ENCODE measurements at places on chromosomes 3 and 15. TPM values are rescaled to one million over a fixed set of nuclear protein-coding genes. Genes with fewer than 3 reads are reported as not detected.

EPHA3 gene
- total RNA-seq, result 105 TPM

NUP210 gene
- total RNA-seq, result 7.6 TPM

PLIN1 gene
- under 0.01 TPM for total RNA-seq

SH2D7 gene
- total RNA-seq, result not detected

EPHB1 gene
- 29.0 TPM for total RNA-seq

C3orf70 gene
- total RNA-seq, result 27.5 TPM

DBR1 gene
- 22.6 TPM for total RNA-seq

FAM107A gene
- 32.2 TPM for total RNA-seq

GXYLT2 gene
- total RNA-seq, result 4.7 TPM

GABRA5 gene
- total RNA-seq, result 27.8 TPM

TM4SF18 gene
- total RNA-seq, result 3.7 TPM

CHD2 gene
- 93.4 TPM for total RNA-seq

RAMAC gene
- total RNA-seq, result 21.9 TPM

MORF4L1 gene
- 738 TPM for total RNA-seq

CCR9 gene
- total RNA-seq, result not detected

SLCO2A1 gene
- 0.74 TPM for total RNA-seq

NR1I2 gene
- total RNA-seq, result 0.74 TPM

MORC1 gene
- total RNA-seq, result under 0.01 TPM

CMC1 gene
- 5.2 TPM for total RNA-seq

FOXL2NB gene
- total RNA-seq, result 0.25 TPM

CNTN4 gene
- 70.6 TPM for total RNA-seq

IGDCC3 gene
- 9.8 TPM for total RNA-seq

RASL12 gene
- total RNA-seq, result 2.2 TPM

CXCR6 gene
- not detected for total RNA-seq

NOX5 gene
- not detected for total RNA-seq
